ENCODE measurements at places on chromosomes 13 and 19. TPM values are rescaled to one million over a fixed set of nuclear protein-coding genes. Genes with fewer than 3 reads are reported as not detected.

Gene SRRM5
- 0.18 TPM for total RNA-seq

Gene LILRB3
- total RNA-seq = 1.4 TPM

Gene MTUS2
- 11.3 TPM for total RNA-seq

DNA sequence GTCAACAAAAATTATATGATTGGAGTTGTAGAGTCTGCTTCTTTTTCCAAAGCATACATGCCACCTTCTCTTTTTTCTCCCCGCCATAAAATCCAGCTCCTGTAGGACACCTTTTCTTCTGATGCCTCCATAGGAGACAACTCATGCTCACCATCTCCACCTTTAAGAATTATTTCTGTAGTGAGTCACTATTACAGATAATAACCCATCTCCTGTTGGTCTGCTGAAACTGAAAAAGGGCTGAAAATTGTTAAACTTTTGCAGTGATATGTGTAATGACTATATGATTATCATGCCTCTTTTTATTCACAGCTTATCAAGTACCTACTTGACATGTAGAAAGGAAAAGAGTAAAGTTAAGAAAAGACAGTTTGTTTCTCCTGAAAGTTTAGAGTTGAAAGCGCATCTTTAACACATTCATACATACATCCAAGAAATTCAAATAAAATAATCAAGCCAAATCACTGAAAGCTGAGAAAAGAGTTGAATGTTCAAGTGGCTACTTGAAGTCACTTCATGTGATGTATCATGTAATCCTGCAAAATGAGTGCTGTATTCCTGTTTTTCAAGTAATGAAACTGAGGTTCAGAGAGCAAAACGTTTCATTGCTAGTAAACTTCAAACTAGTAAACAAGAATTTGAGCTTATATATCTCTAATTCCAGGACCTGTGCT is 35.5 kb upstream of the LPAR6 start:
- H3K36me3 ChIP-seq = peaks cover 6% of the 10 kb centered on the region
- H3K27ac ChIP-seq = no peak overlapping the region
- no peak for DNase-seq
- H3K4me1 ChIP-seq = no peaks in the 10 kb centered on the region

DNA sequence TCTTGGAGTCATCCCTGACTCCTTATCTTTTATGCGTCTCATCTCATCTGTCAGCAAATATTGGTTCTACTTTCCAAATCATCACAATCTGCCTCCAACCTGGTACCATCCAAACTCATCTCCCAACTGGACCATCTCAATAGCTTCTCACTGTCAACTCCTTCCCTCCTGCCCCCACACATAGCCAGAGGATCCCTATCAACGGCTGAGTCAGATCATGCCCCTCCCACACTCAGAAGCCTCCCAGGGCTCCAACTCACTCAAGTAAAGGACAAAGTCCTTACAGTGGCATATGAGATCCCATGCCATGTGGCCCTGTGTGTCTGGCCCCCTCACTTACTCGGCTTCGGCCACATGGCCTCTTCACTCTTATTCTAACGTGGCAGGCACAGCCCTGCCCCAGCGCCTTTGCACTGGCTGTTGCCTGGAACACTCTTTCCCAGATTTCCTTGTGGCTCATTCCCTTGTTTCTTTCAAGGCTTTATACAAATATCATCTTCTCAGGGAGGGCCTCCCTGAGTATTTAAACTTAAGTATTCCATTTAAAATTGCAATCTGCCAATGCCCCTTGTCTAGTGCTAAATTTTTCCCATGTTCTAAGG is 4.3 kb downstream of the SPRED3 start:
- H3K27me3 ChIP-seq = peaks cover 88% of the 10 kb centered on the region
- peaks cover 19% of the 10 kb centered on the region for H3K4me1 ChIP-seq
- no peak for DNase-seq
- no peak overlapping the region for H3K4me3 ChIP-seq
- no peaks in the 10 kb centered on the region for H3K36me3 ChIP-seq
- no peak overlapping the region for H3K27ac ChIP-seq

- no peaks in the 10 kb centered on the region for H3K36me3 ChIP-seq
- H3K4me1 ChIP-seq = no peaks in the 10 kb centered on the region
- no peak within 1 kb of the TSS for H3K27ac ChIP-seq
- DNase-seq = peak; percentile 61
- H3K27me3 ChIP-seq = no peaks in the 10 kb centered on the region
Measured at GRCh38 chr19:35347171-35347929, at the start of gene FFAR1. Gene FFAR1 (plus strand): TSS chr19:35347902. CDS start chr19:35351552, 3,650 bp downstream.

DNA sequence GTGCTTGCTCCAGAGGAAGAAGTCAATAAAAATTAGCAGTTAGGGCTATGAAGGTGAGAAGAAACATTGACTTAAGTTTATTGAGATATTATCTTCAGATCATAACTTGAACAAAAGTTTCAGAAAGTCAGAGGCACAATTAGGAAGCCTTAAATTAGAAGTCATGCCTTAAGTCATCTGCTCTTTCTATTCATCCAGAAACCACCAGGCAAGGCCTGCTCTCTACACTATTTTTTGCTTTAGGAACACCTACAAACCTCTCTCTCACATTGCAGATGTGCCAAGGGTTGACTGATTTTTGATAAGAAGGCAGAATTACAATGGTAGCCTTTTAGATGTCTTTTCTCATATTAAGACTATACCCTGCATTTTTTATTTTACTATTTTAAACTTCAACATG is 268.7 kb downstream of the SPRY2 start:
- H3K4me3 ChIP-seq = no peak overlapping the region
- no peaks in the 10 kb centered on the region for H3K36me3 ChIP-seq
- H3K27ac ChIP-seq = no peak overlapping the region
- H3K27me3 ChIP-seq = no peaks in the 10 kb centered on the region
- no peaks in the 10 kb centered on the region for H3K4me1 ChIP-seq

DNA sequence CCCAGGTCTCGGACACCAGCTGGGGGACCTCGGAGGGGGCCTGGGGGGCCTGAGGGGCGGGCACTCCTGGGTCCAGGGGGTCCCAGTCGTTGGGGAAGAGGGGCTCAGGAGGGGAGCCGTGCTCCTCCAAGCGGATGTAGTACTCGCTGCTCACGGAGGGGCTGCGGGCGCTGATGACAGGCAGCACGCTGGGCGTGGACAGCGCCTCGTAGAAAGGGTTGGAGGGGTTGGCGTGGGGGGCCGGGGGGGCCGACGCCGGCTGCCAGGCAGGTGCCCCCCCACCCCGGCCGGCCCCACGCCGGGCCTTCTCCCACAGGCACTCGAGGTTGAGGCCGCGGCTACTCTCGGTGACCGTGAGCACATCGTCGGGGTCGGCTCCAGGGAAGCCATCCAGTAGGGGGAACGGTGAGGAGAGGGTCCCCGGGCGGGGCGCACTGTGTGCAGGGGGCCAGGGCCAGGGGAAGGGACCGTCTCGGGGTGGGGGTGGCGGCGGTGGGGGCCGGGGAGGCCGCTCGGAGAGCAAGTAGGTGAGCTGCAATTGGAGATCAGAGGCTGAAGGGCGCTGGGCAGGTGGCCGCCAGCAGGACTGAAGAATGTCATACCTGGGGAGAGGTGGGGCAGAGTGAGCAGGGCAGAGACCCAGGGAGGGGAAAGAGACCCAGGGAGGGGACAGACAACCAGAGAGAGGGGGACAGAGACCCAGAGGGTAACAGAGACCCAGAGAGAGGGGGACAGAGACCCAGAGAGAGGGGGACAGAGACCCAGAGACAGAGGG is 12.1 kb downstream of the LMTK3 start:
- H3K36me3 ChIP-seq = no peaks in the 10 kb centered on the region
- no peak for DNase-seq
- H3K27ac ChIP-seq = no peak overlapping the region
- no peaks in the 10 kb centered on the region for H3K4me1 ChIP-seq
- H3K4me3 ChIP-seq = no peak overlapping the region

DNA sequence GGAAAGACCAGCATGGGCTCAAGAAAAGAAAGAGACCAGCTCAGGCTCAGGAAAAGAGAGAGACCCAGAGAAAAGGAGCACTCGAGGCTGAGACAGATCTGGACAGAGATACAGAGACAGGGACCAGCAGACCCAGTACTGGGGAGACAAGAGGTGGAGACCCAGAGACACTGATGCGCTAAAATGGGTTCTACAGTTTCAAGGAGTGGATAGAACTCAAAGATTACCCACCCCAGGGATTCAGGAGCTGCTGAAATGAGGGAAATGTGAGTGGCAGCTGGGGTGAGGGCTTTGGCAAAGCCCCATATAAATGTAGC is 609 bp upstream of the ZSCAN18 start:
- H3K4me1 ChIP-seq = peaks cover 11% of the 10 kb centered on the region
- DNase-seq = no peak
- H3K27me3 ChIP-seq = no peaks in the 10 kb centered on the region

- H3K4me1 ChIP-seq = peaks cover 2% of the 10 kb centered on the region
- H3K27me3 ChIP-seq = no peaks in the 10 kb centered on the region
- H3K4me3 ChIP-seq = no peak overlapping the region
- no peak overlapping the region for H3K27ac ChIP-seq
- H3K36me3 ChIP-seq = peaks cover 14% of the 10 kb centered on the region
Measured at GRCh38 chr13:79398915-79399314, 7.1 kb downstream of the RBM26 start.

- no peaks in the 10 kb centered on the region for H3K4me1 ChIP-seq
- peaks cover 53% of the 10 kb centered on the region for H3K36me3 ChIP-seq
- H3K4me3 ChIP-seq = no peak overlapping the region
- no peaks in the 10 kb centered on the region for H3K27me3 ChIP-seq
Measured at GRCh38 chr19:48842789-48843162, 6.5 kb upstream of the HSD17B14 start.

DNA sequence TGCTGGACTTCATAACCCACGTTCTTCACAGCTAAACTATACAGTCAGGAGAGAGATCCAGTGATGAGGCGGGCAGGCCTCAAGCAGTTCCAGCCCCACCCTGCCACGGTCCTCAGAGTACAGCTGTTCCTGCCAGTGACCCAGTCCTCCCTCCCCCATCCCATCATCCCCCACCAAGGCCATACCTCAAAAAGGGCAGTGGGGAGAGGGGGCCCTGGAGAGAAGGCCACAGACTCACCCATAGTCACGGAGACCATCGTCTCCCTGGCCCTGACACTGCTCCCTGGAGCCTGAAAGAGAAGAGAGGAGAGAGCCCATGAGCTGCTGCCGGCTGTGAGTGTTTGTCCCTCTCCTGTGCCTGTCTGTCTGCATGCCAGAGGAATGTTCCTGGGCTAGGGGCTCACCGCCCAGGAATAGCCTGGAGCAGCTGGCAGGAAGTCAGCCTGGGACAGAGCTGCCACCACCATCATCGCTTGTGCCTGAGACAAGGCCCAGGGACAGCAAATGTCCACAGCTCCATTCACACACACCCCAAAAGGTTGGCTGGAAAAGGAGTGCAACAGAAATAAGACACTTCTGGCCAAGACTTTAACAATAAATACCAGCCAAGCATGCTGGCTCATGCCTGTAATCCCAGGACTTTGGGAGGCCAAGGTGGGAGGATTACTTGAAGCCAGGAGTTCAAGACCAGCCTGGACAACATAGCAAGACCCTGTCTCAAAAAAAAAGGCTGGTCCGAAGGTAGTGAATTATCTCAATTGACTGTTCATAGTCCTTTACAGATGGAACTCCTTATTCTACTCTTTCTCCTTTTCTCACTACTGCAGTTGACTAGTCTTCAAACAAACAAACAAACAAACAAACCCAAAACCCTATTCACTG is 6.4 kb downstream of the C19orf47 start:
- H3K4me1 ChIP-seq = peaks cover 26% of the 10 kb centered on the region
- H3K27ac ChIP-seq = peak overlapping the region; percentile 96
- no peak overlapping the region for H3K4me3 ChIP-seq
- H3K27me3 ChIP-seq = no peaks in the 10 kb centered on the region
- DNase-seq = peak; percentile 91
- peaks cover 14% of the 10 kb centered on the region for H3K36me3 ChIP-seq

- H3K27ac ChIP-seq = peak within 1 kb of the TSS; percentile 99
- peaks cover 24% of the 10 kb centered on the region for H3K36me3 ChIP-seq
- no peaks in the 10 kb centered on the region for H3K27me3 ChIP-seq
- H3K4me3 ChIP-seq = peak within 1 kb of the TSS; percentile 97
Measured at GRCh38 chr19:3761382-3762129, at the start of gene APBA3. Gene APBA3 (minus strand): TSS chr19:3761692. CDS start chr19:3760264, 1,428 bp downstream.

GRCh38 chr19:1468821-1469254 is 10.2 kb downstream of the C19orf25 start:
- H3K4me1 ChIP-seq = peaks cover 53% of the 10 kb centered on the region
- H3K4me3 ChIP-seq = no peak overlapping the region
- H3K36me3 ChIP-seq = no peaks in the 10 kb centered on the region
- peaks cover 90% of the 10 kb centered on the region for H3K27me3 ChIP-seq
- no peak for DNase-seq
- H3K27ac ChIP-seq = no peak overlapping the region

DNA sequence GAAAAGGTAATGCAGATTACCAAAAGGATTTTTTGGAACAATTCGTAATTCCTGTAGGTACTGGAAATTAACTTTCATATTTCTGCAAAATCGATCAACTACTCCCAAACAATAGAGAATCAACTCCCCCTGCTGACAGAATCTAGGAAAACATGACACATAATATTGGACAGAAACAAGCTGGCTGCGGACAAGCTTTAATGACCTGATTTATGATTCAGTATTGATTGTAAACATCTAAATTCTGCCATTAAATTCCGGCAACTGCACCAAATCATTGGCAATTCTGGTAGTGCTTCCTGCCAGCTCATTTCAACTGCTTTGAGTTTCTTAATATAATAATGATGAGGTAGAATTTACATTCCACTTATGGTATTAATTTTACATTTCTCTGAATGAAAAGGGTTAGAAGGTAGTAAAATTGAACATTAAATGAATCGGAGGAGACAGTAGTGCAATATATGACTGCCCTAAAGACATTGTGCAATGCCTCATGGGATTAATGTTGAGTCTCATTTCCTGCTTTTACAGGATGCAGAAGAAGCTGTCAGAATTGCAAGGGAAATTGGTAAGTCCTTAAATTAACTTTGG is 146.5 kb downstream of the PCCA start:
- H3K4me1 ChIP-seq = peaks cover 3% of the 10 kb centered on the region
- DNase-seq = peak; percentile 83
- H3K27ac ChIP-seq = no peak overlapping the region
- H3K36me3 ChIP-seq = no peaks in the 10 kb centered on the region
- H3K27me3 ChIP-seq = no peaks in the 10 kb centered on the region

DNA sequence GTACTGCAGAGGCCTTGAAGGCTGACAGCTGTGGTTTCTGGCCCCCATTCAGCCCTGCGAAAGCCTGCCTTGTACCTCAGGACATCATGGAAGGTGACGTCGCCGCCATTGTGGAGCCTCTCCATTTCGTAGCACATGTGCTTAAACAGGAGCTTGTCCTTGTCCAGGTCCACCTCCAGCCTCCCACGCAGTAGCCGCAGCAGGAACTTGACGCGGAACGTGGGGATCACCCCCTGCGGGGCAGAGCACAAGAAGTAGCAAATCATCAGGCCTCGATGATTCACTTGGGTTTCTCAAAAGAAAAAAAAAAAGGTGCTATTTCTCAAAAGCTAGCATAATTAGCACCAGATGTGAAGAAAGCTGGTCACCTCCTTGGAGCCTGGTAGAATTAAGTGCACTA is 351.0 kb downstream of the NALCN start:
- no peak overlapping the region for H3K4me3 ChIP-seq
- H3K36me3 ChIP-seq = no peaks in the 10 kb centered on the region
- no peaks in the 10 kb centered on the region for H3K27me3 ChIP-seq
- no peaks in the 10 kb centered on the region for H3K4me1 ChIP-seq
- peak; percentile 12 for DNase-seq
- no peak overlapping the region for H3K27ac ChIP-seq

- DNase-seq = no peak
- H3K27ac ChIP-seq = no peak overlapping the region
- peaks cover 10% of the 10 kb centered on the region for H3K36me3 ChIP-seq
- H3K4me1 ChIP-seq = peaks cover 9% of the 10 kb centered on the region
- H3K4me3 ChIP-seq = no peak overlapping the region
Measured at GRCh38 chr13:102805680-102806079, 6.8 kb downstream of the BIVM start.
